ENCODE measurements at places on chromosomes 16 and 17.

DNA sequence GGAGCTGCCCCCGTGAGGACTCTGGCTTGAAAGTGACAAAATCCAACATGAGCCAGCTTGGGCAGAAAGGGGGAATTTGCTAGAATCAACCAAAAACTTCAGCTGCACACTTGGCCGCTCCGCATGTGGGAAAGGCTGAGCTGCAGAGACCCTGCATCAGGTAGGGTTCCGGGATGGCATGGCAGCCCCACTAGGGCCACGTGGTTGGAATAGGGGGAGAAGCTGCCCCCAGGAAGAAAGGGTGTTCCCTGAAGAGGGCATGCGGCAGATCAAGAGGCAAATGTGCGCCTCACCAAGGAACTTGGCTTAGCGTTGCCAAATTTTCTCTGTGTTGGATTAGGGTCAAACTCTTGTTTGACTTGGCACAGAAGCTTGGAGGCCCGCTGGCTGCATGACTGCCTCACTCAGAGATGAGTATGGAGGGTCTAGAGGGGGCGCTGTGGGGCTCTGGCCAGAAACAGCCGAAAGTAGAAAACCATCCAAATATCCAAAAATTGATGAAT, 29.2 kb upstream of the WFIKKN2 start:
- no peak for DNase-seq

DNA sequence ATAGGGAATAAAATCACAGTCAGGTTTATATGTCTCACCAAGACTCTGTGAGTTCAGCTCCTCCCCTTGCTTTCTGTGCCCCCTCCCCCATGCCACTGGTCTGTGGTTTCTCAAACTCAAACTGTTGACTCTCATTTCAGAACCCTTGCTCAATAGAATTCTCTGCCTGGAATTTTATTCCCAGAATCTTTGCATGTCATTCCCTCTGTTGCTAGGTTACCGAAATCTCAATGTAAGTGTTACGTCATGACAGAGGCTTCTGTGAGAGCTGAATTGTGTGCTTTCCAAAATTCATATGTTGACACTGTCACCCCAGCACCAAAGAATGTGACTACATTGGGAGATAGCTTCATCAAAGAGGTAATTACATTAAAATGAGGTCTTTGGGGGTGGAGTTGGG, 1938.8 kb downstream of the TP53TG3F start:
- no peak for DNase-seq

DNA sequence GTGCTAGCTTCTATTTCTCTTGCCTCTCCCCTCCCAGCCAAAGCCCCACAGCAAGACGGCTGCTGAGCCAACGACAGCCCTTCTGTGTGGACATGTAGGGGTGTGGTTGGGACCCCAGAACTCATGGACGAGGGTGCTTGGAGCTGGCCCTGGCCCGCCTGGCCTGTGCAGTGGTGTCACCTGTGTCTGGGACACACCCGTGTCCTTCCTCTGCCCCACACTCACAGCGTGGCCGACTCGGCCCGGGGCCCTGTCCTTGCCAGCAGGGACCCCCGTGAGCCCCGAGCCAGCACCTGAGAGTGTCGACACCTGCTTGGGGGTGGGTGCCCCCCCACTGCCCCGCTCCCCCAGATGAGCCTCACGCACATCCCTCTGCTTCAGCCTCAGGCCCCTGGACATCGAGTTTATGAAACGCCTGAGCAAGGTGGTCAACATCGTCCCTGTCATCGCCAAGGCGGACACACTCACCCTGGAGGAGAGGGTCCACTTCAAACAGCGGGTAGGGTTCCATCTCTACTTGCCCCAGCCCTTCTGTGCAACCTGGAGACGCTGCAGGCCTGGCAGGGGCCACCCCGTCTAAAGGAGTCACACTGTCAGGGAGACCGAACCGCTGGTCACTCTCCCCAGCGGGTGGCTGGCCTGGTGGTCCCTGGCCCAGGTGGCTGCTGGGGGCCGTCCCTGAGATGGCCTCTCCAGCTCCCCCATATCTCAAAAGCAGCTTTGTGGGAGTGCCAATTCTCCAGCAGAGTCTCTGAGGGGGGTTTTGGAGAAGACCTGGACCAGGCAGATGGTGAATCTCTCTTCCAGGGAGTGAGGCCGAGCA, 349.8 kb downstream of the SEC14L1 start:
- DNase-seq = no peak

GRCh38 chr17:83182620-83183101, 103.3 kb downstream of the METRNL start:
- DNase-seq = no peak

- no peak for DNase-seq
These were observed 12.0 kb downstream of the CPSF4L start for GRCh38 chr17:73249700-73250099.

DNA sequence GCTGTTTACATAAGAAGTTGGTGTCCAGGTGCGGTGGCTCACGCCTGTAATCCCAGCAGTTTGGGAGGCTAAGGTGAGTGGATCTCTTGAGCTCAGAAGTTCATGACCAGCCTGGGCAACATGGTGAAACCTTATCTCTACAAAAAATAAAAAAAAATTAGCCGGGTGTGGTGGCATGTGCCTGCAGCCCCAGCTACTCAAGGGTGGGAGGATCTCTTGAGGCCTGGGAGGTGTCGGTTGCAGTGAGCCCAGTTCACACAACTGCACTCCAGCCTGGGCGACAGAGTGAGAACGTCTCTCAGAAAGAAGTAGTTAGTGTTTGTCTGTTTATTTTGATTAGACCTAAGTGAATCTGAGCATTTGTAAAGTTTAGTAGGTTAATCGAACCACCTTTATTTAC, 12.8 kb downstream of the DDX19A start:
- DNase-seq = no peak

DNA sequence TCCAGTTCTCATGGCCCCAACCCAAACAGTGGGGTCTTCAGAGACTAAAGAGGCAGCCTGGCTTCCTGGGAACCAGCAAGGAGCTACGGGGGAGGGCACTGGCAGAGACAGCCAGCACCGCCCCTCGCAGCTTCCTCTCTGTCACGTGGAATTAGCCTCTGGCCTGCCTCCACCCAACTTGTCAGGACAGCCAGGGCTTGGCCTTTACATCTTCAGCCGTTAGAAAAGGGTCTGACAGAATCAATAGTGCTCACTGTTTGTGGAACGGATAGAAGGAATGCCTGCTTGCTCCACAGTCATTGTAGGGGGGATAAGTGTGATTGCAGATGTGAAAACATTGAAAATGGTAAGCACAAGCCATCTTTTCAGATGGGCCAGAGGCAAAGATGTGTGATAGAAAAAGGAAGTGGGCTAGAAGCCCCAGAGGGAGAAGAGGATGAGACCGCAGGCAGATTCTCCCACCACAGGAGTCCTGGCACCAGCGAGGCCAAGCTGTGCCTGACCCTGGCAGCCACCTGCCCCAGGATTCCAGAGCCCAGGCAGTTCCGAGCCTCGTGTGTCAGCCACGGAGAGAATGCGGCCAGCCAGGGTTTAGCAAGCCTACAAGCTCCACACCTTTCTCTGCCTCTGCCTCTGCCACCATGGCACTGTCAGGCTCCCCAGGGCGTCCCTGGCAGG, 18.6 kb downstream of the GRIN2C start:
- DNase-seq = no peak

DNA sequence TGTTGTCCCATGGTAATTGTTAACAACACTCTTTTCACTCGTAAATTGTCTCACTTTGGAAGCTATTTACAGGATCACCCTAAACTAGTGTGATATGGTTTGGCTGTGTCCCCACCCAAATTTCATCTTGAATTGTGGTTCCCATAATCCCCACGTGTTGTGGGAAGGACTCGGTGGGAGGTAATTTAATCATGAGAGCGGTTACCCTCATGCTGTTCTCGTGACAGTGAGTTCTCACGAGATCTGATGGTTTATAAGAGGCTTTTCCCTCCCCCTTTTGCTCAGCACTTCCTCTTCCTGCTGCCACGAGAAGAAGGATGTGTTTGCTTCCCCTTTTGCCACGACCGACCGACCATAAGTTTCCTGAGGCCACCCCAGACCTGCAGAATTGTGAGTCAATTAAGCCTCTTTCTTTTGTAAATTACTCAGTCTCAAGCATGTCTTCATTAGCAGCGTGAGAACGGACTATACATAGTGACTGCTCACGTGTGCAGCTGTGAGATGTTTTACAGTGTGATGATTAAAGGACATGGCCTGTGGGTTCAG, 34.4 kb downstream of the DNAH3 start:
- no peak for DNase-seq

DNA sequence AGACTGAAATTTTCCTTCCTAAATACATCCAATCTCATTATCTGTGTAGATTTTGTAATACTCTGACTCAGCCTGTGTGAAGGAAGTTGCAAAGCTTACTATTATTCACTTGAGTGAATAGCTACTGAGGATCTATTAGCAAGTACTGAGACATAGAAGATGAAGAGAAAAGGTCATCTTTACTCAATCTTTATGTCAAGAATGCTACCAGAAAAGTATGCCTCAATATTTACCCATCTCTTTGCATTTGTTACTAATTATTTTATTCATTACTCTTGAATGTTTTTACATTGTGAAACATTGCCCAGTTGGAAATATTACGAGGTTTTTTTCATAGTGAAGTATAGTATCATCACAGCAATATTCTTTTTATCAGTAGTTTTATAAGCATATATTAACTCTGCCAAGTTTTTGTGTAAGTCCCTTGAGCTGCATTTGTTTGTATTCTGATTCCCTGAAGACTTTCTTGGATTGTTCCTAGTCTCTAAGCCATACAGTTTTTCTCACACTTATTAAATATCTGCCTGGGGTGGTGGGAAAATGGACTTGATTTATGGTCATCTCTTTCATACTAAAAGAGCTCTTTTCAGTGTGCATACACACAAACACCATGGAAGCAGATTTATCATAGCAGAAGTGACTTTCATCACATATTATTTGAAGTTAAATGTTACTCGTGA, 110.4 kb downstream of the MRTFB start:
- DNase-seq = no peak

GRCh38 chr16:23959072-23959751, 123.4 kb downstream of the PRKCB start:
- DNase-seq = no peak

DNA sequence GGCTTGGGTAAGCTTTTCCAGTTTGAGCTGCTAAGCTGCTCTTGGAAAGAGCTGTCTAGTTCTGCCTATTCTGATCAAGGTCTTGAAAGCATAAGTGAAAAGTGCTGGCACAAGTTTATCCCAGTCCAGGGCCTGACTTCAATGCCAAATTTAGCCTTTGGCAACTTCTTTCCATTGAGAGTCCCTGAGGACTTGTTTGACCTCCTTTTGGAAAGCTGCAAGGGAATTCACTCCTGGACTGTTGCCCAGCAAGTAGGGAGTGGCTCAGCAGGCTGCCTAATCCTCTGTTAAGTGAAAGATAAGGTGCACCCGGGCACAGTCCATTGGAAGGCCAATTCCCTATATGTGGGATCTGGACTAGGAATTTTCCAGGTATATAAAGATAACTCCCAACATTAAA, 16.0 kb upstream of the TANC2 start:
- no peak for DNase-seq

DNA sequence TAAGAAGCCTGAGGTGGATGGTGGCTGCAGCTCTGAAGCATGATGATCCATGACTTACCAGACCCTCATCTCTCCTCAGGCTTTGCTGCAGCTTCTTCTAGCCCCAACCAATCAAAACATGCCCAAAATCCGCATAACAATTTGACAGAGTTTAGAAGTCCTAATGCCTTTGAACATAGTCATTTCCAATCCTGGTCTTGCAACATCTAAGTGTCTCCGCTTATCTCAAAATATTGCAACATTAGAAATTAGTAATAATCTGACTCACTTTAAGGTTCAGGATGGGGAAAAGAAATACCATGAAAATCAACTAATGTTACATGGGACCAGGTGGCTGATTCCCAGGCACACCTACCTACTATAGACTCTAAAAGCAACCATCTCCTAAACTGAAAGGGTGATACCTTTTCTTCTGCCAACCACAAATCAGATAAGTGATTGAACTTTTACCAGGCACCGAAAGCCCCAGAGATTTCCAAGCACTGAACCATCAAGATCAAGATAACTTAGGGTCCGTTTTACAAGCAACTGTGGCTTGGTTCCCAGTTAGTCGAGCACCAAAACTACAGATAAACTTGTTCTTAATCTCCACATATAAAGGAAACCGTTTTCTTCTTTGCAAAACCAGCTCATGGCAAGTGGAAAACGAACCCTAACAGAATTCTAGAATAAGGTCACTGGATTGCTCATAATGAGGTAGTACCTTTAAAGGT, 14.0 kb downstream of the ERN1 start:
- DNase-seq = no peak

- no peak for DNase-seq
These were observed 124.6 kb upstream of the TMEM97 start for GRCh38 chr17:28194382-28194781.

GRCh38 chr16:59342669-59343068, 608.6 kb upstream of the GOT2 start:
- no peak for DNase-seq

- DNase-seq = no peak
These were observed 553 bp upstream of the CORO6 start for GRCh38 chr17:29623283-29623647.

DNA sequence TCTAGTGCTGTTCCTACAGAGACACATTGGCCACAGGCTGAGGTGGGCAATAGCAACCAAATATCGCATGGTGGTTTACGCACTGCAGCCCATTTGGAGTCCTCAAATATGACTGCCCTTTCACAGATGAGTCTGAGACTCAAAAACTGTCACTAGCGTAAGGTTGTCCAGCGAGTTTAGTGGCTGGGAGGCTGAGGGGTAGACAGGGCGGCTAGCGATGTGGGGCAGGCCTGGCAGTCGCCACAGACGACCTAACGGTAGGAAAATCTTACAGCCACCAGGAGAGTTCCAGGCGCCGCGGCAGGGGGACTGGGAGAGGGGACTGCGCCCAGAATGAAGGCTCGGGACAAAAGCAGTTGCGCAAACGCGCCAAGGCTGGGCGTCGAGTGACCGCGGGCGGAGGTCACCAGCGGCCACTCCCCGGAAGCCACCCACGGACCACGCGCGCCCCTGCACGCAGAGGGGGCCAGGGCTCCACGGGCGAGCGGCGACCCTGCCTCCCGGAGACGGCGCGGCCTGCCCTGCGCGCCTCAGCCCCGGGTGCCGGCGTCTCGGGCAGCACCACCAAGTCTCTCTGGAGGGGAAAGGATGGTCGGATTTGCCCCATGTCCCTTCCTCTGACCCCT, 699 bp upstream of the MAP1LC3B start:
- DNase-seq = no peak

DNA sequence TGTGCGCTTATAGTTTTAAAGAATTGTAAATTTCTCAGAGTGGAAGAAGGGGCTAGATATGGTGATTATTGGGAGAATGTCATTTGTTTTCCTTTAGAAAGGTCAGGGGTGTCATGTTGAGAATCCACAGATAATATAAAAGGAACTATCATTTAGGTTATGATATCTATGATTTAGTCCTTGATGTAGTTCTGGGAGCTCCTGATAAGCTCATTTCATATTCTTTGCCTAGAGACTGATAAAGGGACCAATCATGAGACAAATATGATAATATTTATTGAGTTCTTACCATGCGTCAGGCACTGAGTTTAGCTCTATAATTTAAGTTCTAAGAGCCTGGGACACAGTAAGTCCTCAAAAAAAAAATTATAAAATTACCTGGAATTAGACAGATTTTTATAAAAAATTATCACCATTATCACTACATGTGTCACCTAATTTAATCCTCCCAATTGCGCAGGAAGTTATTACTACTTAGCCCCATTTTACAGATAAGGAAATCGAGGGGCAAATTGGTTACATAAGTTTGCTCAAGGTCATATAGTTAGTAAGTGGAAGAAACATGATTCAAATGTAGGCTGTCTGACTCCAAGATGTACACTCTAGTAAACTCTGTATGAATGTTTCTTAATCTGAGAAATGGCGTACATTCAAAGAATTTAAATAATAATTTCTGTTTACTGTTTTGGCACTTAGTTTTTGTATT, 2.5 kb downstream of the AATF start:
- no peak for DNase-seq

GRCh38 chr16:89811321-89811720, 5.1 kb downstream of the FANCA start:
- no peak for DNase-seq

All from stimulated activated CD8-positive, alpha-beta memory T cell treated with anti-CD3 and anti-CD28 coated beads, Interleukin-7, amount 100 ng/mL, for 1 hour (primary cell).